Ovary (tissue), 10 donors: ENCODE measurements at places on chromosomes 2 and 18.

GRCh38 chr2:28401411-28401810, 8.8 kb downstream of the FOSL2 start:
- DNase-seq = no peak

GRCh38 chr2:117360586-117360985, 453.9 kb upstream of the DDX18 start:
- no peak for DNase-seq

GRCh38 chr2:111918383-111918806, 20.0 kb downstream of the MERTK start:
- no peak for DNase-seq

DNA sequence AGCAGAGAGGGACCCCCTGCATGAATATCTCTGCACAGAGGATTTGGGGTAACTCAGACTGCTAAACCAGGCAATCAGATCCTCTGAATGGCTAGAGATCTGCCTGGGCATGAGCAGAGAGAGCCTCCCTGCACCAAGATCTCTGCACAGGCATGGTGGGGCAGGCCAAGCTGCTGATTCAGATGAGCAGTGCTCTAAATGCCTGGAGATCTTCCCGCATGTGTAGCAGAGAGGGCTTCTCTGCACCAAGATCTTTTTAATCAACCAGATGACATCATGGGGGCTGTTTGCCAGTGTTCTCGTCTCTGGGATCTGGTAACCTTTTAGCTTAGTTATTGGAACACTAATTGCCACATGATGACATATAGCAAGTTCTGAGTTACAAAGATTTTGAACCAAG, 301.3 kb upstream of the GALNT5 start:
- no peak for DNase-seq

GRCh38 chr2:39128919-39129391, 8.1 kb upstream of the SOS1 start:
- no peak for DNase-seq

DNA sequence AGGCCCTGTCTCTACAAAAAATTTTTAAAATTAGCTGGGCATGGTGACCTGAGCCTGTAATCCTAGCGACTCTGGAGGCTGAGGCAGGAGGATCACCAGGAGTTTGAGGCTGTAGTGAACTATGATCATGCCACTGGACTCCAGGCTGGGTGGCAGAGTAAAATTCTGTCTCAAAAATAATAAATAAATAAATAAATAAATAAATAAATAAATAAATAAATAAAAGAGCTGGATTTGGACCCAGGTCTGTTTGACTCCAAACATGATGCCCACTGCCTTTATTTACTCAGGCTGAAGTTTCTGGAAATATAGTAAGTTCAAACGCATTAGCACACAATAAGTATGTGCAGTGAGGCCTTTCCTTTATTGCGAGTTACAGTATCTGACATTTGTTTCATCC, 75.0 kb downstream of the THNSL2 start:
- DNase-seq = no peak

DNA sequence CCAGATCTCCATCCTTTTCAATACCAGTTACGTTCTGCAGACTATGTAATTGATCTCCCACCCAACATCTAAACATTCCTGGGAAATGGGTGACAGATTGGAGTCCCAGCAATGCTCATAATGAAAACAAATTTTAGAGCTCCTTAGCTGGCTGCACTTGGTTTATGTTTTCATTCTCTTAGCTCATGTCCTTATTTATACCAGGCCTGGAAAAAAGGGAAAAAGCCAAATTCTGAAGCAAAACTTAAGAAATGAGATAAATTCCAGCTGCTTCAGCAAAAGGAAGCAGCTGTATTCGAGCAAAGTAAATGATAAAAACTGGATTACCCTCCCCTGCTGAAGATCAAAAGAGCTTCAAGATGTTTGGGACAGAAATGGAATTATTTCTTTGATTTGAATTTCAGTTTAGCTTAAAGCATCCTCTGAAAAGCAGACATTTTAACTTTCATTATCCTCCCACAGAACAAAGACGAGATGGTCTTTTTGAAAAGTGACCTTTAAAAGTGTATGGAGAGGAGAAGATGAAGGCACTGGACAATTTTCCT, 196.5 kb upstream of the THUMPD2 start:
- no peak for DNase-seq

- no peak for DNase-seq
These were observed 128.7 kb downstream of the XIRP2 start for GRCh38 chr2:167017021-167017420.

DNA sequence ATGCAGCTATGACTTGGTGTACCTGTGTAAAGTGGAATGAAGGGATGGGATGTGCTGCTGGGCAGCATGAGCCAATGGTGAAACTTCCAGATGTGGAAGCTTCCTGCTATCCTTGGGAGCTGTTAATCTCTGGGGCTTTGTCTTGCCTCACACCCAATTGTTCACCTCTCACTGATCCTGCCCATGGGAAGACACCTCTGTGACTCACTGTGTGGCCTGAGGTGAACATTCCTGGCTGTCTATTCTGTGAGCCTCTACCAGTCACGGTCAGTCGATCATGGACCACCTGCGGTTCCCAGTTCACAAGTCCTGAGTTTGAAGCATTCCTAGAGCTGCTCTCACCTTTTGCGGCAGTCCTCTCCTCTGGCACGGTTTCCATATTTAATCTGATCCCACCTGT, 12.1 kb downstream of the NEURL3 start:
- DNase-seq = no peak

- no peak for DNase-seq
These were observed 33.7 kb downstream of the EMILIN2 start for GRCh38 chr18:2880473-2880872.

DNA sequence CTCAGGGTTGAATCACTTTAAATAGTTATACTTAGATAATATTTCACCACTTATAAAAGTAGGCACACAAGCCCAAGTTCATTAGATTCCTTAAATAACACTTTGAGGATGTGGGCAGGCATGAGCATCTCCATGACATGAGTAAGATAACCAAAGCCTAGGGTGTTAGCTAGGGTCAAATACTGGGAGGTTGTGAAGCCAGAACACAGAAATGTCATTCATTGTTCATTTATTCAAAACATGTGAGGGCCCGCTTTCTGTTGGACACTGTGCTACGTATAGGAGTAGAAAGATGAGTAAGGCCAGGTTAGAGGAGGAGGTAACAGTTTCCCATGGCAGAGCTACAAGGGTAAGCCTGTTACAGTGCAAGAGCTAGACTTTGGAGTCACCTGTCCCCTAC, 93.5 kb upstream of the NEDD4L start:
- no peak for DNase-seq

DNA sequence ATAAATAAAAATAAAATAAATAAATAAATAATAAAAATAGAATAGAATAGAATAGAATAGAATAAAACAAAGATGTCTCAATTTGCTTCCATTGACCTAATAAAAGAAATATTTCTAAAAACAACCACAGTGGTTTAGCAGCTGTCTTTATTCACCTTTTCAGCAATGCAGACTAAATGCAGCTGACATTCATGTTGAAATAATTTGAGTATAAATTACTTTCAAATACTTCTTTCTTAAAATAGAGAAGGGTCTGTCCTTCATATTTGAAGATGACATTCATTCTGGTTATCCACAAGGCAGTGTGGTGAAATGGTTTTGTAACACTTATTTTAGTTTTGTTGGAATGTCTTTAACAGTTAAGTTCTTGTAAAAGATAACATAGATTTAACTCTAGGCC, 469.4 kb downstream of the IRS1 start:
- no peak for DNase-seq

GRCh38 chr2:61426267-61426897, 44.5 kb downstream of the USP34 start:
- no peak for DNase-seq

- DNase-seq = no peak
These were observed 44.8 kb upstream of the C2orf15 start for GRCh38 chr2:99096728-99097127.

DNA sequence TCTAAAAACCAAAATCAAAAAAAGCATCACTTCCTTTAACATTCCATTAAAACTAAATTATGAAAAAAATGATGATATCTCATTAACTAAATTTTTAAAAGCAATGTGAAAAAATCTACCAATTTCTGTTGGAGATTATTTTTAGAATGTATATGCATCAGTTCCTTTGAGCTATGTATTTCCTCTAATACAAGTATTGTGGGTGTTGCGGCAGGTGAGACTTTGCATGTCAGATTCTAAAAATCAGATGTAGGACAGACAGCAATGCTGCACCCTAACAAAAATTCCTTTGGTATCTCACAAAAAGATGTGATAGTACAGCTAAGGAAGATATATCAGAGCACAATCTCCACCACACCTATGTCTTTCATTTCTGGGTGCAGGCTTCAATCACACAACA, 6.8 kb downstream of the MBD2 start:
- DNase-seq = no peak

DNA sequence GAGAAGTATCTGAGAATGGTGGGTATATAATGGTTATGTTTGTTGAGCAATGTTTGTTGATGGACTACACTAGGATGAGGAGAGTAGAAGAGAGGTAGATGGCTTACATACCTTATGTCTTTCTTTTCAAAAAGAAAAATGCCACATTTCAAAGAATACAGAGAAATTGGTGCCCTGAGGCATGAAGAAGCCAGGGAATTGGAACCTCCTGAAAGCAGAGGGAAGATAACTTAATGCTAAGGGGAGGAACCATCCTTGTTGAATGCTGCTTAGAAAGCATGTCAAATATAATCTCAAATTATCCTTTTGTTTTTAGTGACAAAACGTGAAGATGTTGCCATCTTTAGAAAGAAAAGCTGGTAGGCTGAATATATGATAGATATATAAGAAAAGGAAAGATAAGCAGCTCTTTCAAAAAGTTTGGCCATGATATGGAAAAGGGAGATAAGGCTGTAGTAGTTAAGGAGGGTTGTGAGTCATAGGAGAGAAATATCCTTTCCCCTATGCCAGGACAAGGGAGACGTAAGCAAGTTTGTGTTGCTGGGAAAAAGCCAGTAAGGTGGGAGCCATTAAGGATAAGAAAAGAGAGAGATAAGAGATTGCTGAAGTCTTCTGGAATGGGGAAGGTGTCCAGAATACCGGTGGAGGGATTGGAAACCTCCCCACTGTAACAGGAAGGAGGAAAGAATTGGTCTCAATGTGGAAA, 66.3 kb downstream of the SCN2A start:
- DNase-seq = no peak

DNA sequence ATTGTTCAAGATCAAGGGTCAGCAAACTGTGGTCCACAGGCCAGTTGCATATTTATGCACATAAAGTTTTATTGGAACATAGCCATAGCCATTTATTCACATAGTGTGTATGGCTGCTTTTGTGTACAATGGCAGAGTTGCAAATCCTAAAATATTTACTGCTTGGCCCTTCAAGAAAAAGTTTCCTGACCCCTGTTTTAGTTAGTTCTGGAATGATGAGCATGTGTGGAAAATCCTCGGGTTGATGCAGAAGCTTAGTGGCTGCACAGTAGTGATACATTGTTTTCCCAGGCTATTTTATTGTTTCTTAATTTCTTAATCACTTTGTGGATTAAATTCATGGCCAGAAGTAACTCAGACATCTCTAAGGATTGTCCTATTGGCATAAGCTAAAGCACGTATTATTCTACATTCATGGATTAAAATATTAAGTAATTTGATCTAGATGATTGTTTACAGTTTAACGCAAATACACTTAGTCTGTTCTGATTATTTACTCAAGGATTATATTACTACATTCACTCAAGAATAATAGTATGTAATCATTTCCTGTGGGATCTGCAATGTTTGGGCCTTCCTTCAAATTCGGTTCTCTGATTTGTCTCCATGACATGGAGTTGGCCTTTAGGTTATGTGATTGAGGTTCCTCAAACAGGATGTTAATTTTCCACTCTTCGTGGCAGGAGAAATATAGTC, 165.5 kb downstream of the TMEM247 start:
- DNase-seq = no peak

DNA sequence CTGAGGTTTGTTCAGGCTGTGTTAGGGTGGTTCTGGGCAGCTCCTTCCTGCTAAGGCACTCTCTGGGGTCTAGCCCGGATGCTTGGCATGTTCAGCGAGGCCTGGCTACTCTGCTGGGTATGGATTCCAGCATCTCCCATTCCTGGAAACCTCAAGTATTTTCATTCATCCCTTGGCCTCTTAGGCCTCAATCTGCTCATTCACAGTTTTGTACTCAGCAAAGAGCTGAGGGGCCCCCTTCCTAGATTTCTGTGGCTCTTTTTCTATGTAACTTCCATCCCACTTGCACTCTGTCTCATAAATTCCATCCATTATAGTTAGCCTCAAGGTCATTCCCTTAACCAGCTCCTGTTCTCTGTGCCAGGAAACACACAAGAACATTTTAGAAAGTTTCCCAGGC, 798.8 kb upstream of the HS6ST1 start:
- DNase-seq = no peak

DNA sequence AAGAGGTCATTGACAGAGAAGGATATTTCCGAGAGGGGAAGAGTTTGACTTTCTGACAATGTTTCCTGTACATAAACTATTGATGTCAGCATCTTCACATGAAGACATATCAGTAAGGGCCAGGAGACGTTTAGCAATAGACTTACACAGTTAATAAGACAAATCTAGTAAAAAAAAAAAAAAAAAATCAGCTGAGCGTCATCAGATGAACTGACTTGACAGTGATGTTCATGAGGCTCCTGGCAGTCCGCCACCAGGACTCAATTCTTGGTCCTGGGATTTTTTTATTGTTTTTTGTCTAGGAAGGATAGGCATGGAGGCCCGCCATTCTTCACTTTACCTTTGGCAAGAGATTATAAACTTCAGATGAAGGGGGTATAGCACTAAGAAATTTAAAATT, 14.5 kb downstream of the MRPL44 start:
- DNase-seq = no peak

DNA sequence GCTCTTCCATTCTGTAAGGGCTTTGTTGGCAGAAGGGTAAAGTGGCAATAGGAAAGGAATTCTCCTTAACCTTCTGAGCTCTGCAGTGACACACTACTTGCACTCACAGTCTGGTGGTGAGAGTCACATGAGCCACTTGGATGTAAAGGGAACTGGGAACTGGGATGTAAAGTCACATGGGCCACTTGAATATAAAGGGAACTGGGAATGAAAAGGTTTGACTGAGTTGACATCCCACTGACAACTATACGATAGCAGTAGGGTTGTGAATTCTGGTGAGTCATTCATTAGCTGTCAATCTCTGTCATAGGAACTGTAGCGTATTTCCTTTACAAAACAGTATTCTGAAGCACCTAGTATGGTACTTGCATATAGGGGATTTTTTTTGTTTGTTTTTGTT, 5.5 kb downstream of the RPE start:
- DNase-seq = no peak

DNA sequence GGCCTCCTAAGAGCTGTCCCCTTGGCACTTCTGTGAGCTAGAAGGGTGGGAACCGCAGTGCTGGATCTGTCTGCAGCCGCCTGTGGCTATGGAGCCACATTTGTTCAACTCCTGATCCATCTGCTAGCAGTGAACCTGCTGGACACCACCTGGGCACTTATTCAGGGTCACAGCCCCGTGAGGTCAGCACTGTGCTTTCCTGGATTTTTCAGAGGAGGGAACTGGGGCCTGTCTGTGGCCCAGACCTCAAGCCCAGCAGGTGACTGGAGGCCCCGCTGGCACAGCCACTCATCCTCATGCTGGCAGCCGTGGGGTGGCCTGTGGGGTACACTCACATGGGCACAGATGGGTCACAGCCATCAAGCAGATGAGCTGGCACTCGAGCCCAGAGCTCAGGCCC, 155.3 kb downstream of the TFCP2L1 start:
- no peak for DNase-seq

- DNase-seq = no peak
These were observed 279.6 kb downstream of the PARD3B start for GRCh38 chr2:204824751-204825453.
